Stimulated activated naive B cell treated with anti-CD40 and anti-IgM and Interleukin-4, amounts not matched to agents 10 μg/mL and 1 μg/mL and 100 μg/mL, for 72 hours (primary cell): ENCODE measurements at places on chromosomes 6 and 20.

- no peak for DNase-seq
- H3K4me1 ChIP-seq: peaks cover 29% of the 10 kb centered on the region
- peaks cover 9% of the 10 kb centered on the region for H3K27me3 ChIP-seq
- peak overlapping the region; percentile 92 for H3K27ac ChIP-seq
These were observed 93.3 kb upstream of the SIRPA start for GRCh38 chr20:1801929-1802306.

DNA sequence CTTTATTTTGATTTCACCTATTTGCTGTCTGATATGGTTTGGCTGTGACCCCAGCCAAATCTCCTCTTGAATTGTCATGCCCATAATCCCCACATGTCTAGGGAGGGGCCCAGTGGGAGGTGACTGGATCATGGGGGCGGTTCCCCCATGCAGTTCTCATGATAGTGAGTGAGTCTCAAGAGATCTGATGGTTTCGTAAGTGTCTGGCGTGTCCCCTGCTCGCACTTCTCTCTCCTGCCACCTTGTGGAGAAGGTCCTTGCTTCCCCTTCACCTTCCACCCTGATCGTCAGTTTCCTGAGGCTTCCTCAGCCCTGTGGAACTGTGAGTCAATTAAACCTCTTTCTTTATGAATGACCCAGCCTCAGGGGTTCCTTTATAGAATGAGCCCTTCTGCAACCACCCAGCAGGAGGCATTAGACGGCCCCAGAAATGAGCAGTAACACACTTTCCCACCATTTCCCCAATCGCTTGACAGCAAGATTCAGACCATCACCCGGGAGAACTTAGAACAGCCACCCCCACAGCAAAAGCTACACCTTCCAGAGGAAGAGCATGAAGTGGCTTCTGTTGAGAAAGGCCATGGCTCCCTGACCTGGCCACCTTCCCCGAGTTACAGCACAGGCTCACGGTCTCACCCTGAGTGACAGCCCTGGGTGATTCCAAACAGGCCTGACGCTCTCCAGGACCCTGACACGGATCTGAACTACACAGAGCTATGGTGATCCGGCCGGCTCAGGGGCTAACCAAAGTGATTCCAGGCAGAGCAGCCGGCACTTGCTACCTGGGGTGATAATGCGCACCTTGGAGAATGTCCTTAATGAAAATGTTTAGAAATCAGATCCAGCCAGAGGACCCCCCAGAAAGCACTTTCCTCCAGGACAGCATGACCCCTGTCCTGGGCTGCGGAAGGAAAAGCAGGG, 131.2 kb upstream of the CDH4 start:
- no peaks in the 10 kb centered on the region for H3K27me3 ChIP-seq
- no peaks in the 10 kb centered on the region for H3K36me3 ChIP-seq
- H3K4me3 ChIP-seq: no peak overlapping the region
- DNase-seq: peak; percentile 23
- no peak overlapping the region for H3K27ac ChIP-seq

DNA sequence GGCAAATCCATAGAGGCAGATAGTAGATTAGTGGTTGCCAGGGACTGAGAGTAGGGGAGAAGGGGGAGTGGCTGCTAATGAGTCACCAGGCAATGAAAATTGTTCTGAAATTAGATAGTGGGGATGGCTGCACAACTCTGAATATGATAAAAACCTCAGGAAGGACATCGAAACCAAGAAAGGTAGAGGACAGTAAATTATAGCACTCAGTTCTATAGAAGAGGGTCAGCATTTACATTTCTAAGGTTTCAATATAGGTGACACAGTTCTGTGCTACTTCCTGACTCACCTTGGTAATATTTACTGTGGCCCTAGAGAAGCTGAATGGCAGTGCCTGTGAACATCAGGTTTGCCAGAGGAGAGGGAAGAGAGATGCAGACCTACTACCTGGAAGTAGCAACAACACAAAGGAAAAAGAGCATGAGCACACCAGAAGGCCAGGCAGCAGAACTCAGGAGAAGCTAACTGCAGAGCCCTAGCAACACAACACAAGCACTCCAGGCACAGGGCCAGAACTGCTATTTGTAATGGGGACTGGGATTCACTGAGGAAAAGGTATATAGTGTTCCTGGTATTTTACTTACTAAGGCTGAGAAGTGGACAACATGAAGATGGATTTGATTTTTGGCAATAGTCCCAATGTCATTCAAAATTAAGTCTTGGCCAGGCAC, 75.9 kb downstream of the PLCG1 start:
- no peaks in the 10 kb centered on the region for H3K4me1 ChIP-seq
- DNase-seq: no peak
- peaks cover 10% of the 10 kb centered on the region for H3K36me3 ChIP-seq
- H3K27ac ChIP-seq: no peak overlapping the region

- H3K36me3 ChIP-seq: no peaks in the 10 kb centered on the region
- no peaks in the 10 kb centered on the region for H3K4me1 ChIP-seq
- DNase-seq: no peak
- H3K4me3 ChIP-seq: no peak overlapping the region
- H3K27ac ChIP-seq: no peak overlapping the region
These were observed 31.1 kb downstream of the LAMA4 start for GRCh38 chr6:112223070-112223861.

DNA sequence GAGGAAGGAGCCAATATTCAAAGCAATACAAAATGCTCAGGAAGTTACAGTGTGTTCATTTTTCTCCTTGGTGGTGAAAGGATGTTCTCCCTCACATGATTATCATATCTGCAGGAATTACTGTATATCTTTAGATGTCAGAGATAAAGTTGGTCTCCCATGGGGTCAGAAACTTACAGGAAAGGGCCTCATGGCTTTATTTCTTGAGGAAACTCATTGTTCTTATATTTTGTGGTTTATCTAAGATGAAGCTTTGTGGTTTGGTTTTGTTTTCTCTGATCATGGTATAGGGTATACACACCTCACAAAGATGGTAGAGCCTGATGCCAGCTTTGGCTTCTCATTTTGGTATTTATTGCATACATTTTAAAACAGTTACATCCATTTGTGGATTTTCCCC, 100.5 kb upstream of the STXBP5 start:
- no peak overlapping the region for H3K4me3 ChIP-seq
- no peak overlapping the region for H3K27ac ChIP-seq
- H3K4me1 ChIP-seq: peaks cover 3% of the 10 kb centered on the region
- H3K27me3 ChIP-seq: no peaks in the 10 kb centered on the region

DNA sequence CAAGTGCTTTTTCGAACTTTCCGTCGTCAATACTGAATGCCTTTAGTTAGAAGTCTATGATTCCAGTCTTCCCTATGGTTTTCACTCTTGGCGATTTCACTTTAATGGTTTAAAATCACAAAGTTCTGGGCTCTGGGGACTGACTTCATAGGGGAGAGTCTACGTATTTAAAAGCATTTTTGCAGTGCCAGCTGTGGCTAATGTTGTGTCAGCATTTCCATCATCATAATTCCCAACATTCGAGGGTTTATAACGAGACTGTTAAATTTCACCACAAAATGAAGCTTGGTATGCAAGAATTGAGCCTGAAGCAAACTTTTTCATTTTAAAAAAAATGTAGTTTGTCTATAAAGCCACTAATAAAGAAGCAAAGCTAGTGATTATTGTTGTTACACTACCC, 242.7 kb downstream of the SOX4 start:
- no peak for DNase-seq
- H3K4me3 ChIP-seq: no peak overlapping the region
- H3K27ac ChIP-seq: no peak overlapping the region
- H3K36me3 ChIP-seq: no peaks in the 10 kb centered on the region
- H3K27me3 ChIP-seq: no peaks in the 10 kb centered on the region

GRCh38 chr6:24524805-24525204, 30.0 kb downstream of the ALDH5A1 start:
- peaks cover 9% of the 10 kb centered on the region for H3K36me3 ChIP-seq
- H3K4me3 ChIP-seq: no peak overlapping the region
- H3K27me3 ChIP-seq: no peaks in the 10 kb centered on the region
- peaks cover 20% of the 10 kb centered on the region for H3K4me1 ChIP-seq

- no peak for DNase-seq
- H3K4me3 ChIP-seq: no peak overlapping the region
- H3K27me3 ChIP-seq: no peaks in the 10 kb centered on the region
- H3K4me1 ChIP-seq: peaks cover 11% of the 10 kb centered on the region
These were observed 107.2 kb downstream of the CHD6 start for GRCh38 chr20:41510847-41511450.

DNA sequence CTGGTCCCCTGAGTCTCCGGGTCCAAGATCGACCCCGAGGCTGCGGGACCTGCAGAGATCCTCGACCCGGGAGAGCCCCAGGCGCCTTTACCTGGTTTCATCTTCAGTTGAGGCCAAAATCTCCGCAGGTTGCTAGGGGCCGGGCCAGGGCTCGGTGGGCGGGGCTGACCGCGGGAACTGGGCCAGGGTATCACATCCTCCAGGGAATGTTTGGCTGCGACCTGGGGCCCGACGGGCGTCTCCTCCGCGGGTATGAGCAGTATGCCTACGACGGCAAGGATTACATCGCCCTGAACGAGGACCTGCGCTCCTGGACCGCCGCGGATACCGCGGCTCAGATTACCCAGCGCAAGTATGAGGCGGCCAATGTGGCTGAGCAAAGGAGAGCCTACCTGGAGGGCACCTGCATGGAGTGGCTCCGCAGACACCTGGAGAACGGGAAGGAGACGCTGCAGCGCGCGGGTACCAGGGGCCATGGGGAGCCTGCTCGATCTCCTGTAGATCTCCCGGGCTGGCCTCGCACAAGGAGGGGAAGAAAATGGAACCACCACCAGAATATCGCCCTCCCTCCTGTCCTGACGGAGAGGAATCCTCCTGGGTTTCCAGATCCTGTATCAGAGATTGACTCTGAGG, 53.8 kb upstream of the POLR1H start:
- no peak for DNase-seq
- peaks cover 21% of the 10 kb centered on the region for H3K36me3 ChIP-seq
- peak overlapping the region; percentile 89 for H3K4me3 ChIP-seq
- peaks cover 32% of the 10 kb centered on the region for H3K27me3 ChIP-seq
- H3K27ac ChIP-seq: no peak overlapping the region

DNA sequence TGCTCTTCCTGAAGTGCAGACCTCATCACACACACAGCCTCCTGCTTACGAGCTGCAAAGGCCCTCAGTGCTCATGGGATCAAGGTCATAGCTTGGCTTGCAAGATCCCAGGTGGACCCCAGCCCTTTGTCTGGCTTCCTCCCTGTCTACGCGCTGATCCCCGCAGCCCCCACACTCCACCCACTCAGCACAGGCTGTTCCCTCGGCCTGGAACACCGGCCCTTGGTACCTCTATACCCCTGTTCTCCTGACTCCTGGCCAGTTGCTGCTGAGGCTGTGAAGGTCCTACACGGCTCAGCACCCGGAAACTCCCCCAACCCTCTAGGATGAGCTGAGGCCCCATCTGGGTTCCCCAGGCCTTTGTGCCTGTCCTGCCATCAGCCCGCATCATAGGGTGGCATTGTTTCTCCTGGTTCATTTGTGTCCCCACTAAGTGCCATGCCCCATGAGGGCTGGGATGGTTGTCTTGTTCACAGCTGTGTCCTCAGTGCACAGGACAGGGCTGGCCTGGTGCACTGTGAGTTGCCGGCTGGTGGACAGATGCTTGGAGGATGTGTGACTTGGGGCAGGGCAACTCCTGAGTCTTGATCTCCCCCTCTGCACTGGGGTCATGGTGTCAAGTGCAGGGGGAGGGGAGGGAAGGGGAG, 57.0 kb downstream of the ADNP start:
- H3K36me3 ChIP-seq: peaks cover 4% of the 10 kb centered on the region
- H3K27me3 ChIP-seq: no peaks in the 10 kb centered on the region
- H3K27ac ChIP-seq: peak overlapping the region; percentile 16
- no peak for DNase-seq
- H3K4me3 ChIP-seq: no peak overlapping the region

- H3K4me1 ChIP-seq: peaks cover 66% of the 10 kb centered on the region
- no peak overlapping the region for H3K4me3 ChIP-seq
- H3K27me3 ChIP-seq: no peaks in the 10 kb centered on the region
- peak overlapping the region; percentile 76 for H3K27ac ChIP-seq
These were observed 178.6 kb downstream of the BACH2 start for GRCh38 chr6:90118069-90118468.

DNA sequence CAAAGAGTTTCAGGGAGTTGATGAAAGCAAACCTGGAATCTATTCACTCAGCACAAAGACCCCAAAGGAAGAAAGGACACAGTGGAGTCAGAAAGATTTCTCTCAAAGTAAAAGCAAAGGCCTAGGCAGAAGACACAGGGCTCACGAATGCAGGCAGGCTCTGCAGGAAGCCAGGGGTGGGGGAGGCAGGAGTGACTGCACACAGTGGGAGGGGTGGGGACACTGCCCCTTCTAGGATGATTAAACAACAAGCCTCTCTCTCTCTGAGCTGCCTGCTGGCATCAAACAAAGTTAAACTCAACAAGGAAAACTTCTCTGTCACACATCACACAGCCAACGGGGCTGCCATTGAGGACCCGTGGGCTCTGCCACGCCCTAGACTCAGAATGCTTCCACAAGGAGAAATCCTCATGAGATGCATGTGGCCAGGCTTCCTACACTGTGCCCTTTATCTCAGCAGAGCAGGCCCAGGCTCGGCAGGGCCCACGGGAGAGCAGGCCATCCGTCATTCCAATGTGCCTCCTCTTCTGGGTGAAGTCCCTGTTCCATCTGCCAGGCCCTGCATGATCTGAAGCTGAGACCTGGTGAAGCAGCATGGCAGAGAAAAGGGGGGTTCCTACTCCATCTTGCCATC, 70.1 kb downstream of the RAMACL start:
- peaks cover 33% of the 10 kb centered on the region for H3K36me3 ChIP-seq
- H3K4me3 ChIP-seq: no peak overlapping the region
- H3K27ac ChIP-seq: peak overlapping the region; percentile 5
- H3K4me1 ChIP-seq: peaks cover 16% of the 10 kb centered on the region

- no peaks in the 10 kb centered on the region for H3K36me3 ChIP-seq
- H3K4me1 ChIP-seq: no peaks in the 10 kb centered on the region
- no peaks in the 10 kb centered on the region for H3K27me3 ChIP-seq
- no peak overlapping the region for H3K4me3 ChIP-seq
- DNase-seq: no peak
These were observed 325.0 kb upstream of the AGPAT4 start for GRCh38 chr6:161598896-161599295.

- H3K36me3 ChIP-seq: peaks cover 14% of the 10 kb centered on the region
- peaks cover 9% of the 10 kb centered on the region for H3K27me3 ChIP-seq
- peaks cover 1% of the 10 kb centered on the region for H3K4me1 ChIP-seq
- DNase-seq: no peak
- H3K27ac ChIP-seq: no peak overlapping the region
These were observed 19.4 kb upstream of the CTAGE9 start for GRCh38 chr6:131730264-131730663.

DNA sequence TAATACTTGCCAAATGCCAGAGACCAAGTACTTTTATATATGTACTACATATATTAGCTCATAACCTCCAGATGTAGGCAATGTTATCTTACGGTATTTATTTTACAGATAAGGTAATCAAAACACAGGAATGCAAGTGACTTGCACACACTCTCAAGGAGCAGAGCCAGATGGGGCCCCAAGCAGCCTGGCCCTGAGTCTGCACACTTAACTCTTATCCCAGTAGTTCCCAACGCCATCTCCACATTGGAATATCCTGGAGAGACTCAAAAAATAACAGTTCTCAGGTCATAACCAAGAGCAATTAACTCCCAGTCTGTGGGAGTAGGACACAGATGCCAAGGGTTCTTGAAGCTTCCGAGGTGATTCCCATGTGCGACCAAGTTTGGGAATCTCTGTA, 398.7 kb downstream of the PHF3 start:
- no peaks in the 10 kb centered on the region for H3K27me3 ChIP-seq
- H3K27ac ChIP-seq: no peak overlapping the region
- H3K4me3 ChIP-seq: no peak overlapping the region
- no peak for DNase-seq
- H3K36me3 ChIP-seq: no peaks in the 10 kb centered on the region
- H3K4me1 ChIP-seq: no peaks in the 10 kb centered on the region

GRCh38 chr20:33007376-33008335, at the start of gene BPIFB2:
TSS of gene BPIFB2 (plus strand) at chr20:33007704. CDS start at chr20:33008575, 871 bp downstream.
- no peaks in the 10 kb centered on the region for H3K4me1 ChIP-seq
- H3K27ac ChIP-seq: no peak within 1 kb of the TSS
- peaks cover 3% of the 10 kb centered on the region for H3K36me3 ChIP-seq
- no peak for DNase-seq
- H3K27me3 ChIP-seq: peaks cover 4% of the 10 kb centered on the region
